ENCODE measurements at places on chromosomes 1 and 21.

DNA sequence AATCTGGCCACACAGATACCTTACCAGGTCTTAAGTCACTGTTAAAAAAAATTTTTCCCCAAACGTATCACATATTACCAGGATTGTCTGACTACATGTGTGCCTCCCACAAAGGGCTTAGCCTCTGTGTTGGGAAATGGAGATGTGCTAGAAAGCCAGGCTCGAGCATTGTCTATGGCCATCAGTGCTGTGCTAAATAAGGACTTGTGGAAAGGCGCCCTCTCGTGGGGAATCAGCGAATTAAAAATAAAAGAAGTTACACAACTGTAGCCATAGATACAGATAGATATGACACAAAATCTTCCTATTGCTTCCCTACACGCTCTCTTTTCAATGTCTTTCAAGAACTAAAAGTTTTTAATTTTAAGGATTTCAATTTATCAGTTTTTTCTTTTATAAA, 47.5 kb upstream of the CRNN start:
- no peak for DNase-seq

GRCh38 chr1:55636696-55637095, 421.5 kb upstream of the USP24 start:
- DNase-seq = no peak

- no peak for DNase-seq
Measured at GRCh38 chr1:236172041-236172579, 29.8 kb downstream of the GPR137B start.

DNA sequence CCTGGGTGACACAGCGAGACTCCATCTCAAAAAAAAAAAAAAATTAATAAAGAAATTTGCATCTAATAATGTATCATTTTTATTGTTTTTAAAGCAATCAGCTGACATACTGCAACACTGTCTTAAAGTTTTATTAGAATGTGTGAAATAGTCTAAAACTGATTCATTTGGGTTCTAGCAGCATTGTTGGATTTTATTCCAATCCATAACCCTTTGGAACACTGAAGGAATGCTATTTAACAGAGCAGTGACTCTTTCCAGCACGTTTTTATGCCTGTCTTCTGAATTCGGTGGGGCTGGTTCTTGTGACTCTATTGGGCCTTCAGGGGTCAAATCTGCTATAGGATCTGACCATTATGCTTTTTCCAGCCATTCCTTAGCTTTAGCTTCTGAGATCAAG, 18.2 kb upstream of the FMO4 start:
- no peak for DNase-seq

- no peak for DNase-seq
Measured at GRCh38 chr1:112444269-112444668, 48.3 kb downstream of the CTTNBP2NL start.

DNA sequence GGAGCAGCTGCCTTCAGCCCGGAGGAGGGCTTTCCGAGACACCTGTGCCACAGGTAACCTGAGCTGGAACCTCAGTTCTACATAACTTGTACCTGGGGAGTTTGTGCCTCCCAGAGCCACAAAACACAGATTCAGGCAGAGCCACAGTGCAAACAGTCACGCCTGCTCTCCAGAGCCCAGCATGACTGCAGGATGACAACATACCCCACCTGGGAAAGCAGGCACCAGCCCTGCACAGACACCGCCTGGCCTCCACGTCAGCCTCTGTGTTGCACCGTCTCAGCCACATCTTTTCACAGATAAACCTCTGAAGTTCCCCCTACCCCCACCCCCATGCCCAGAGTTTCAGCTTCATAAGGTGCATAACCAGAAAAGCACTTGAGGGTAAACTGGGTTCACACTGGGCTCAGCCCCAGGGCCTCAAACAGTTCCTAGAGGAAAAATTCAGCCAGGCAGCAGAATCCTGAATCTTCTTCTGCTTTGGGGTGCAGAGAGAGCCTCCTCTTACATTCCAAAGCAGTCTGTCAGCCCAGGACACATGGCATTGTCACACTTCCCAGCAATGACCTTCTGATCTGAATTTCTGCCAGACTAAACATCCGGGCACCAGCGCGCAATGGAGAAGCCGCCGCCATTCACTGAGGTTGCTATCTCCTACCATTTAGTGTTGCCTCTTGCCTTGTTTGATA, 229.5 kb downstream of the TOMM20 start:
- DNase-seq = no peak

DNA sequence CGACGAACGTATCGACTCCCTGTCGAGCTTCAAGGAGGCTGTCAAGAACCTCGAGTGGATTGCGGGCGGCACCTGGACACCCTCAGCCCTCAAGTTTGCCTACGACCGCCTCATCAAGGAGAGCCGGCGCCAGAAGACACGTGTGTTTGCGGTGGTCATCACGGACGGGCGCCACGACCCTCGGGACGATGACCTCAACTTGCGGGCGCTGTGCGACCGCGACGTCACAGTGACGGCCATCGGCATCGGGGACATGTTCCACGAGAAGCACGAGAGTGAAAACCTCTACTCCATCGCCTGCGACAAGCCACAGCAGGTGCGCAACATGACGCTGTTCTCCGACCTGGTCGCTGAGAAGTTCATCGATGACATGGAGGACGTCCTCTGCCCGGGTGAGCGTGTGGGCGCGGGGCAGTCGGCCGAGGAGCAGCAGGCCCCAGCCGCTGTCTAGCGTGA, 28.0 kb downstream of the COL6A2 start:
- DNase-seq = no peak

DNA sequence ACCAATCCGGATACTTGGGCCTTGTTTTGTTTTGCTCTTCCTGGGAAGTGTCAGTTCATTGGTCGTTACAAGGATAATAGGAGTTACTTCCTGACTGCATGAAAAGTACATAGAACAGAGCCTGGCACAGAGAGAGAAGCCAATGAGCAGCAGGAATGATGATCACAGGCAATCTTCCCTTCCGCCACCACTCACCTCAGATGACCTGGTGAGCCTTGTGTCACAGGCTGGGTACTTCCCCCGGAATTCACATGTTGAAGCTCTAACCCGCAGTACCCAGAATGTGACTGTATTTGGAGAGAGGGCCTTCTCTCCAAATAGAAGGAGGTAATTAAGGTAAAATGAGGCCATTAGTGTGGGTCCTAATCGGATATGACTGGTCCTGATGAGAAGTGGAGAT, 18.8 kb upstream of the GPR137B start:
- no peak for DNase-seq

- DNase-seq = peak; percentile 63
Measured at GRCh38 chr1:167714439-167715156, 7.2 kb upstream of the MPZL1 start.

DNA sequence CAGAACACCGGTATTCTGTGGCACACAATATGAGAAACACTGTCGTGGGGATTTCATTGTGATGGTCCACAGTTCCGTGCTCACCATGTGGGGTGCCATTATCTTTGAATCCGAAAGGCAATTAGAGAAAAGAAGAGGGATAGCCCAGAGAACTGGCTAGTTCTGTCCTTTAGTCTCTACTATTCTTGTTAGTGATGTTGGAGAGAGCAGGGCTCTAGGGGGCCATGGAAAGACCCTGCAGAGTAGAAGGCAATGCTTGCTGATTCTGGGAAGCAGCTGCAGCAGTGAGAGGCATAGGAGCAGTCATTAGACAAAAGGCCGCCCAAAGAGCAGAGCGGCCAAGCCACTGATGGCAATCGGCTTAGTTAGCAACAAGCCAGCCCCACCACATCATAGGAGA, 146.3 kb downstream of the TSEN15 start:
- no peak for DNase-seq

- peak; percentile 76 for DNase-seq
Measured at GRCh38 chr1:154970631-154971340, at the start of gene SHC1. Gene SHC1 (minus strand): TSS chr1:154970747. CDS start chr1:154970526, 221 bp downstream.

GRCh38 chr1:114274621-114275317, 121.1 kb upstream of the SYT6 start:
- no peak for DNase-seq

GRCh38 chr1:232222614-232223013, 407.3 kb downstream of the SIPA1L2 start:
- no peak for DNase-seq

DNA sequence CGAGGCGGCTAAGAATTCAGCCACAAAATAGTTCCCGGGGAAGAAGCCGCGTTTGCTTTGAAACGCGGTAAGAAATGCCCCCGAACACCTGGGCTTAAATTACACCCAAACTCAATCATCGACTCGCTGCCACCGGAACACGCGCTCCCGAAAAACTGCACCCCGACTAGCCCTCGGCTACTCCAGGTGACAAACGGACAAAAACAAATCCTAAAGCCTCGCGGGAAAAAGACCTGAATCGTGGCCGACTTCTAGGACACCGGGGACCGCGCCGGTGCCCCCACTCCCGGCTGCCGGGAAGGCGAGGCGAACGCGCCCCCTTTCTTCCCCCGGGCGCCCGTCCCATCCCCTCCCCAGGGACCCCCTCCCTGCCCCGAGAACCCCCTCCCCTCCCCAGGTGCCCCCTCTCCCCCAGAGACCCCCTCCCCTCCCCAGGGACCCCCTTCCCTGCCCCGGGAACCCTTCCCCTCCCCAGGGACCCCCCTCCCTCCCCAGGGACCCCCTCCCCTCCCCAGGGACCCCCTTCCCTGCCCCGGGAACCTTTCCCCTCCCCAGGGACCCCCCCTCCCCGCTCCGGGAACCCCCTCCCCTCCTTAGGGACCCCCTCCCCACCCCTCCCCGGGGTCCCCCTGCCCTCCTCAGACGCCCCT, 628 bp downstream of the C1orf159 start:
- DNase-seq = no peak

All from AG04450 (cell line).